DMS153 (cell line): ENCODE measurements at places on chromosomes 1 and 21.

GRCh38 chr1:31062867-31063380 lies 2.6 kb downstream of the PUM1 start:
- DNase-seq, result no peak

DNA sequence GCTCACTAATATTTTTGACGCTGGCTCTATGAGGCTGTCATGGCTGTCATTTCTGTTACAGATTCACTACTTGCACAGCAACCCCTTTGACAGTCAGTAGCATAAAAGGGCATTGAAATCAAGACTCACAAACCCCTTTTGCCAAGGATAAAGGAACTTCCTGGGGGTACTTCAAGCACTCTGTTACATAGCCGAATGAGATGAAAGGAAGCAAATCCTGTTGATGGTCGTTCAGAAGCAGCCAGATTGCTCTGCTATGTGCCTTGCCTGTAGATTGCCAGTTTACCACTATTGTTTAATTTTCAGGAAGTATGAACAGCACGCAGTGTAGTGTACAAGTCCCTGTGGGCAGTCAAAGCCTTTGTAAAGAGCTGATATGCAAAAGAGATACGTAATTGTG lies 296.2 kb downstream of the LRRIQ3 start:
- DNase-seq, result no peak

GRCh38 chr1:2559509-2560298 lies 3.5 kb downstream of the TNFRSF14 start:
- DNase-seq, result no peak

- no peak for DNase-seq
Observed at GRCh38 chr1:67194209-67194863, 28.1 kb downstream of the IL23R start.

DNA sequence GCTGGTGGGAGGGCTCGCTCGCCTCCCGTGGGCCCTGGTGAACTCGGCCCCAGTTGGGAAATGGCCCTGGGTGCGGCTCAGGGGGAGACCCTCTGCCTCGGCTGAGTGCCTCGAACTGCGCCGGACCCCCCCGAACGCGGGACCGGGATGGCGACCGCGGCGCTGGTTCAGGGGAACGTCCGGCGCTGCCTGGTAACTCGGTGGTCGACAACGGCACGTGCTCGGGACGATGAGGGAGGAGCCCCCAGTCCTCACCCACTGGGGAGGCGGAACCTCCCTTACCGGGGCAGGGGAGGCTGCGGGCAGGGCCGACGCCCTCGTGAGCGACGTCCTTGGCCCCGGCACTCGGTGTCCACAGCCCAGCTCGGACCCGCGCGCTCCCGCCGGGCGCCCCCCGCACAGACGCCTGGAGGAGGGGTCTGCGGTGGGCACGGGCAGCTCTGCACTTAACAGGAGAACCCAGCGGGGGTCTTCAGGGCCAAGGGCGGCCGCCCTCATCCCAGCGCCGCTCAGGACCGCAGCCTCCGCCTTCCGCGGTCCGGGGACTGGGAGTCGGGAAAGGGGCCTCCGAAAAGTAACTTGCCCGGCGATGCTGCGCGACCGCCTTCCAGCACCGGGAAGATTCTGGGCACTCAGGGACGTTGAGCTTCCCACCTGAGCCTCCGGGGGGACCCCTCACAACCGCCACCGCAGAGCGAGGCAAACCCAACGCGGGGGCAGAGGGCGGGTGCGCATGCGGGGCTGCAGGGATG lies 1.7 kb downstream of the HES4 start:
- DNase-seq, result no peak

DNA sequence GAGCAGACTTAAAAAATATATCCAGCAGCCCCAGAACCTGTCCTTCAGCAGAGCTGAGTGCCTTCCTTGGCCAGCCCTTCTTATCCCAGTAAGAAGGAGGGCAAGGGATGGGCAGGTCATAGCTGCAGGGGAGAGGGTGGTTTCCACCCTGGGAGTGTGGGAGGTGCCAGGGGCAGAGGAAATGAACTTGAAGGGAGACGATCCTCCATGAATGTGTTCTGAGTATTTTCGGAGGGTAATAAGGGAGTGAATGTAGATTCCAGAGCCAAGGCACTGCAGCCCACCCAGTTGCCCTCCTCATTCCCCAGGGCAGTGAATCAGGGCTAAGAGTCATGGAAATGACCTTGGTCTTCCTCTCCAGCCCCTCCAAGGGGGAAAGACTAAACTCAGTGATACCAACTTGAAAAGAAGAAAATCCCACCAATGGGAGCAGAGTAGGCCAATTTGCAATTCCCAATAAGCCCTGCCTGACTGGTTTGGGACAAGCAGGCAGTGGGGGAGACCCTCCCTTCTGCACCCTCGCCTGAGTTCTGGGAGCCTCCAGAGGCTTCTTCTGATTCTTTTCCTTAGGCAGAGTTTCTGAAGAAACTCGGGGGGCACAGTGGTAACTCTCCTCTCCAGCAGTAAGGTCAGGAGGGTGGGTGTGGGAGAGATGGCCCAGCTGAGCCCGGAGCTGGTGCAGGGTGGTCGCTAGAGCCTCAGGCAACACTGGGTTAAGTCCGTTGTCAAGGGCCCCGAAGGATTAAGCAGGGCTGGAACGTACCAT lies 4.2 kb downstream of the MYOG start:
- no peak for DNase-seq

- no peak for DNase-seq
Observed at GRCh38 chr1:174314433-174314832, 133.3 kb upstream of the GPR52 start.

DNA sequence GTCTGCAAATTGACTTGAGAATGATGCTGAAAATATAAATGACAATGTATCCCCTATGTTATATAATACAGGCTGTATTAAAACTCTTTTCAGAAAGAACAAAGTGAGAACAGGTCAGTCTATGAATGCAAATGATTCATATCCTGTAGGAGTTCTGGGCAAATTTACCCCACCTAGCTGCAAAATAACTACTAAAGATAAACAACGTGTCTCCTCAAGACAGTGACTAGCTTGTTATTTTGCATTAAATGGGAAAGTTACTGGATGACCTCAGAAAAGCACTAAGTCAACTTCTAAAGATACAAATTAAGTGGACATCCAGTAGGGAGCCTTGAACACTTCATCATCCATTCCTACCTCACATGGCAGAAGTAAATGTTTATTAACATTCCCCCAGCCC lies 11.1 kb downstream of the RNF19B start:
- no peak for DNase-seq

DNA sequence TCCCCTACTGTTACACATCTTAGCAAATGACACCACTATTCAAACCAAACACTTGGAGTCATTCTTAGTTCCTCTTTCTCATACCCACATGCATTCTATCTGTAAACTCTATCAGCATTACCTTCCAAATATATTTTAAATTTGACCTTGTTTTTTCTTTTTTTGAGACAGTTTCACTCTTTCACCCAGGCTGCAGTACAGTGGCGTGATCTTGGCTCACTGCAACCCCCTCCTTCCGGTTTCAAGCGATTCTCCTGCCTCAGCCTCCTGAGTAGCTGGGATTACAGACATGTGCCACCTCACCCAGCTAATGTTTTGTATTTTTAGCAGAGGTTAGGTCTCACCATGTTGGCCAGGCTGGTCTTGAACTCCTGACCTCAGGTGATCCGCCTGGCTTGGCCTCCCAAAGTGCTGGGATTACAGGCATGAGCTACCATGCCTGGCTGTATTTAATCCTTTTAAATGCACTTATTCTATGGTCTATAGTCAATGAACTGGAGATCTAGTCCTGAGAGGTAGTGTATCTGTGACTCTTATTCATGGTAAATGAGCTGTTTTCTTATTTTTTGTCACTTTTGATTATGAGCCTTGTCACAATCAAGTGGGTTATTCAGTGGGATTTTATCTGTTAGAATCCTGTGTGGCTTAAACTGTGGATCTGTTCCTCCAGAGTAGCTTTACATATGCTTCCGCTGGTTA lies 73.1 kb downstream of the GATAD2B start:
- DNase-seq, result no peak

GRCh38 chr1:53249706-53250105 lies 11.4 kb upstream of the MAGOH start:
- no peak for DNase-seq

GRCh38 chr1:9455487-9456234 lies 83.6 kb upstream of the SLC25A33 start:
- no peak for DNase-seq

DNA sequence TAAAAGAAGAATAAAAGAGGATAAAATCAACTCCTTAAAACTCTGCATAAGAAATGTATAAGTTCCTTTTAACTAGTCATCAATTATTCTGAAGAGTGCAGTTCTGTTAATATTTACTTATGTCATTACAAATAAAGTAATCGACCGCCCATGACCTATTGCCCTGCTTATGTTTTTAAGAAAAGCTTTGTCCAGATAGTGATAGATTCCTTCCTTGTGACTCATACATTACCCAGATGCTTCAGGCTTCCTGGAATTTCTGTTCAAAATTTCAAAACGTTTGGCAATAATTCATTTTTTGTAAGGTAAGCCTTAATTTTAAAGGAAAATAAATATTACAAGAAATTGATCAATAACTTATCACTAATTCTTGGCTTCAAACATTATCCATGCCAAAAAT lies 918.2 kb upstream of the ADGRL2 start:
- no peak for DNase-seq

DNA sequence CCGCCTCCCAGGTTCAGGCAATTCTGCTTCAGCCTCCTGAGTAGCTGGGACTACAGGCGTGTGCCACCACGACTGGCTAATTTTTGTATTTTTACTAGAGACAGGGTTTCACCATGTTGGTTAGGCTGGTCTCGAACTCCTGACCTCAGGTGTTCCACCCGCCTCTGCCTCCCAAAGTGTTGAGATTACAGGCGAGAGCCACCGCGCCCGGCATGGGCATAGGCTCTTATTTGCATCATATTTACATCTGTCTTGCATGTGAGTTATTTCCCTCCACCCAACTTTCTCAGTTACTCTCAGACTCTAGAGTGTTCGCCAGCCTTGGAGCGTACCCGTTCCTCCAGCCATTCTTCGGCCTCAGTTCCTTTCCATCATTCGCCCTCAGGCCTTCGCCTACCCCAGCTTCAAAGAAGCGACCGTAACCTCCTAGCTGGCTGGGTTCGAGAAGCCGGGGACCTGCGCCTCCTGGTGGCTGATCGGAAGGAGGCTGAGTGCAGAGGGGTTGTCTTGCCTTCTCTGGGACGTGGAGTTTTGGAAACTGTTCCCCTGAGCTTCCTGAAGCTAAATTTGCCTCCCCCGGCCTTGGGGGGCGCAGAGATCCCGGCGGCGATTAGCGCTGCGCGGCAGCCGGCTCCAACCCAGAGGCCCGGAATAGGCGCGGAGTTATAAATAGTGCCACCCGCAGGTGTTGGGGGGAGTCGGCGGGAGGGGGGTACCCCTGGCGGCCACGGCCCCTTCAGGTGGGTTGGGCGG lies 3.6 kb upstream of the ZBTB7B start:
- peak; percentile 54 for DNase-seq

GRCh38 chr1:6646499-6647148 lies 22.0 kb downstream of the THAP3 start:
- peak; percentile 26 for DNase-seq

- DNase-seq, result no peak
Observed at GRCh38 chr21:30541764-30542163, at the start of gene KRTAP19-6. TSS of gene KRTAP19-6 (minus strand) at chr21:30541864. CDS start at chr21:30541833, 31 bp downstream.

- no peak for DNase-seq
Observed at GRCh38 chr1:91876040-91876470, 9.9 kb downstream of the TGFBR3 start.

DNA sequence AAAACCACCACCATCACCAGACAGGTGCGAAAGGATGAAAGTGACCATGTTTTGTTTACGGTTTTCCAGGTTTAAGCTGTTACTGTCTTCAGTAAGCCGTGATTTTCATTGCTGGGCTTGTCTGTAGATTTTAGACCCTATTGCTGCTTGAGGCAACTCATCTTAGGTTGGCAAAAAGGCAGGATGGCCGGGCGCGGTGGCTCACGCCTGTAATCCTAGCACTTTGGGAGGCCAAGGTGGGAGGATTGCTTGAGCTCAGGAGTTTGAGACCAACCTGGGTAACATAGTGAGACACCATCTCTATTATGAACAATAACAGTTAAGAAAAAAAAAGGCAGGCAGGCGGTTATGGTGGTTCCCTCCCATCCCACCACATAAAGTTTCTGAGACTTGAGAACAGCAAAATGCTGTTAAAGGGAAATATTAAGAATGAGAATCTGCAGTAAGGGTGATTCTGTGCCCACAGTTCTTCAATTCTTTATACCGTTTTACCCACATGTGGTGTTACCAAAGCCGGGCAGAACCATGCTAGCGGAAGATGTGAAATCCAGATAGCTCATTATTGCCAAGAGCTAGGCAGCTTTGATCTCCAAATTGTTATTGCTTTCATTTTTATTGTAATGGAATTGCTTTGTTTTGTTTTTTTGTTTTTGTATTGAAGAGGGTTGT lies 34.5 kb upstream of the TDRD10 start:
- no peak for DNase-seq

DNA sequence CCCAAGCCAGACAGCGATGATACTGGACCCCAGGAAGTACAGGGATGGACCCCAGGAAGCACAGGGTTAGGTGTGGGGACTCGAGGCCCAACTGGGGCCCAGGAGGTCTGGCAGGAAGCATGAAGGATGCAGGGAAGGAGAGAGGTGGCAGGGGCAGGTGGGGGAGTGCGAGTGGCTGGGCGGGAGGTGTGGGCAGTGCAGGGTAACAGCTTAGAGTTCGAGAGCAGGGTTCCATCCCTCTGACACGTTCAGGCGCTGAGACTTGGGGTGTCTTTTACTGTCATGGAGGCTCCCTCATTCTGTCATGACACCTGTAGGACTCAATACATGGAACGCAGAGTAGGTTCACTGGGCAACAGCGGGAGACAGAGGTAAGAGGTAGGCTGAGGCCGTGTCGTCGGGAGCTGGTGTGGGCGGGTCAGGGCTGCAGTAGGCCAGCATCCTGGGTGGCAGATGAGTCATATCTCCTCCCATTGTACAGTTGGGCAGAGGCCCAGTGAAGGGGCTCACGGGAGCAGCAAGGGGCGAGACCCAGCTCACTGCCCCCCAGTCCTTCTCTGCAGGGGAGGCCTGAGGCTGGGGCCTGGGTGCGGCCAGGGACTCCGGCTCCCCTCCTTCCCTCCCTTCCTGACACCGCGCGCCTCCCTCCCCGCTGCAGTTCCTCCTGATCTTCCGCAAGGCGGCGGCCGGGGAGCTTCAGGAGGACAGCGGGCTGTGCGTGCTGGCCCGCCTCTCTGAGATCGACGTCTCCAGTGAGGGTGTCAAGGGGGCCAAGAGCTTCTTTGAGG lies 11.6 kb upstream of the CTRC start:
- no peak for DNase-seq

- peak; percentile 64 for DNase-seq
Observed at GRCh38 chr1:117754061-117754969, 148.5 kb downstream of the TENT5C start.
